ENCODE measurements at places on chromosomes 5 and 9.

DNA sequence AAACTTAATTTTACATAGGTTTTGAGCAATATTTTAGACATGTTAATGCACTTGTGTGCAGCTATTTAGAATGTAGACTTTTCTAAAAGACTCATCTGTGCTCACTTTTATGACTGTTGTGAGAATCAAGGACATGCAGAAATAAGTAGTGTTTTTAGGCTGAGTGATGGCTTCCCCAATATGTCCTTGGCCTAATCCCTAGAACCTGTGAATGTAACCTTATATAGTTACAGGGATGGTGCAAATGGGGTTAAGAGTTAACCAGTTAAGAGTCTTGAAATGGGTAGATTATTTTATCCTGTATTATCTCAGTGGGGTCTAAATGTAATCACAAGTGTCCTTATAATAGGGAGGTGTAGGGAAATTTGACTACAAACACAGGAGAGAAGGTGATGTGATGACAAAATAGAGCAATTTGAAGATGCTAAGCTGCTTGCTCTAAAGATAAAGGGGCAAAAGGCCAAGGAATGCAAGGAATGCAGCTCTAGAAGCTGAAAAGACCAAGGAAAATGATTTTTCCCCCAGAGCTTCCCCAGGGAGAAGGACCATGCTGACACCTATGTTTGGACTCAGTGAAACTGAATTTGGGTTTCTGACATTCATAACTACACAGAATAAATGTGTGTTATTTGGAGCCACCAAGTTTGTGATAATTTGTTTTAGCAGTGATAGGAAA lies 298.0 kb upstream of the PAPPA start:
- DNase-seq = no peak

DNA sequence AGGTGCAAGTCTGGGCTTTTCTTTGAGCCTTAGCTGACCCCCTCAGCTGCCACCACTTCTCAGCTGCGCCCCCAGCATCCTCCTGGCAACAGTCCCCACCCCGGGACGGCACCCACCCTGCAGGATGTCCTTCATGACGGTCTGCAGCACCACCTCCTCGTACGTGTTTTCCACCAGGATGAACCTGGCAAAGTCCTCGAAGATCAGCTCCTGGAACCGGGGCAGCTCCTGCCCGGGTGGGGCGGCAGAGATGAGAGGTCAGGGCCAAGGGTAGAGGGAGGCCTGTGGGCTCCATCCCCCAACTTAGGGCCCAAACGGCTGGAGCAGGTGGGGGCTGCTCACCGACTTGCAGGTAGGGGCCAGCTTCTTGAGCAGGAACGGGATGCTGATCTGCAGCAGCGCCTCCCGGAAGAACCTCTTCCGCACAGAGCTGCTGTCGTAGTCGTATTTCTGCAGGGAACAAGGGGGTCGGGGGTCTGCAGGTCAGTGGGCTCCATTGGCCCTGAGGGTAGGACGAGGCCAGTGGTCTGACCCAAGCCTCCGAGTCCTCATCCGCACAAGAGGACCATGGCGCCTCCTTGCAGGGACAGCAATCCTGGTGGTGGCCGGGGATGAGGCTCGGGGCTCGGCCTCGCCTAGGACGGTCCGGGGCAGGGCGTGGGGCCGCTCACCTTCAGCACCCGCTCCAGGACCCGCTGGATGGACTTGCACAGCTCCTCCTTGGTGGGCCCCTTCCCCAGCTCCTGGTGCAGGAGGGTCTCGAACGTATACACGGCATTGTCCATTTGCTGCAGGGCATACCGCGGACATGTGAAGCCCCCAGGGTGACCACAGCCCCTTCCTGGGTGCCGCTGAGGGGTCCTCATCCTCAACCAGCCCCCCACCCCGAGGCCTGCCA lies 56.7 kb downstream of the LRSAM1 start:
- no peak for DNase-seq

GRCh38 chr5:121152411-121152810 lies 688.3 kb downstream of the PRR16 start:
- no peak for DNase-seq

- DNase-seq = no peak
These were observed 263.5 kb downstream of the YTHDC2 start for GRCh38 chr5:113776832-113777525.

DNA sequence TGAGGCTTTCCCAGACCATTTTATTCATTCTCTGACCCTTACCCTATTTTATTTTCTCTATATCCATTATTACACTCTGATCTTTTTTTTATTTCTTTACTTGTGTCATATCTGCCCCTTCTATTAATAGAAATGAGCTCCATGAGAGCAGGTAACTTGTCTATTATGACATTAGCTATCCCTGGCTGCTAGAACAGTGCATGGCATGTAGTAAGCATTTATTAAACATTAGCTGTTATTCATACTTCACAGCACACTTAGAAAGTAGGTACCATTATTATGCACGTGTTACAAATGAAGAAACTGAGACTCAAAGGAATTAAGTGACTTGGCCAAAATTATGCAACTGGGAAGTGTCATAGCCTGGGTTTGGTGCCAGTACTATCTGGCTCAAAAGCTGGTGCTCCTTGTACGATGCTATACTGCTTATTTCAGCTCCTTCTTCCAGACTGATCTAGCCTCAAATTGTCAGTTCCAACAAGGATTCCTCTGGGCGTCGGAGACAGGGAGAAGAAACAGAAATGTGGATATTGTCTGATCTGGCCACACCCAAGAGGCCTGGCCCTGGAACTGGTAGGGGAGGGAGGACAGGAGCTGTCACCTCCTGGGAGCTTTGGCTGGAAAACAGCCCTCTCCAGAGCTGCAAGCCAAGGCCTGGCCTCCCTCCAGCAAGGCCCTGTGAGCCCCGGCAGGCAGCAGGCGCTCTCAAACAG lies 10.8 kb upstream of the NIPAL4 start:
- no peak for DNase-seq

GRCh38 chr5:114726131-114726530 lies 364.3 kb downstream of the KCNN2 start:
- DNase-seq = no peak

DNA sequence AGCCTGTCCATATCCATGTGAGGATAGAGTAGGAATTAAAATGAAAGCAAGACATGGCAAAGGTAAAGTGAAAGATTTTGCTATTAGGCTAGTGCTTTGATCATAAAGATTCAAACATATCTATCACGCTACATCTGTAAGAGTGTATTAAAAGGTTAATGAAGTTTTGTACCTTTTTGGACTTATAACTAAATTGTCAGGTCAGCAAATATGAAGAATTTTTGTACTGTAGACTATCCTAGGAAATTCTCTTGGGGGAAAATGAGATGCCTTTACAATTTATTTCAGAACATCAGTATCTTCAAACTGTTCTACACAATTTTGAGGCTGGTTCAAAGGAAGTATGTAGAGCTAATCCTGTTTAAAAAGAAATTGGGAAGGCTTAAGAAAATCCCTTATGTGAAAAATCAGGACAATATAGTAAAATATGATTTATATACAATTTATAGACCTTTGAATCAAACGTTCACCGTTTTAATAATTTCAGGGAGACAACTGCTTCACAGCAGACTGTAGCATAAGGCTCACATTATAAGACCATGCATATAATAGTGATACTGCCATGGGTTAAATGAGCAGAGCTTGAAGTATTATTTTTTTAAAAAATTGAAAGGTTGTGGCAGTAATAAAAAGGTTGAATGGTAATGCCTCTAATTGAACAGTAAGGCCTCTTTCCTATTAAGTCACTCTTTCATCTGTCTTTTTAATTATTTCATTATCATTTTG lies 639.5 kb upstream of the ARRDC3 start:
- DNase-seq = no peak

GRCh38 chr5:20360263-20360662 lies 372.3 kb upstream of the CDH18 start:
- DNase-seq = no peak

DNA sequence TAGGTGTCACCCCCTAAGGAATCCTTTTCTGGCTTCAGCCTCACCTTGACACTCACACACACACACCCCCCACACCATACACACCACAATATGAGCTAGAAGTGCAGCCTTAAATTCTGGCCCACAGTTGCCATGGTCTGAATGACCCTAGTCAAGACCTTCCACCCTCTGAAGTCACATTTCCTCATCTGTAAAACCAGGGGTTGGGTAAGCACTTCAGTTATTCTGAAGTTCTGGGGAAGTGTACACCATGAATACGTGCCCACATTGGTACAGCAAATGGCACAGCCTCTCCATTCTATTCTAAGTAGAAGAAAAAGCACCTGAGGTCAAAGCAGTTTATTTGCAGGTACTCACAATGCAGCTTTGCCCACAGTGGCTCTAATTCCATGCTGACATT lies 372.8 kb upstream of the KLF4 start:
- DNase-seq = no peak

GRCh38 chr5:97635553-97635952 lies 452.5 kb upstream of the RIOK2 start:
- no peak for DNase-seq

DNA sequence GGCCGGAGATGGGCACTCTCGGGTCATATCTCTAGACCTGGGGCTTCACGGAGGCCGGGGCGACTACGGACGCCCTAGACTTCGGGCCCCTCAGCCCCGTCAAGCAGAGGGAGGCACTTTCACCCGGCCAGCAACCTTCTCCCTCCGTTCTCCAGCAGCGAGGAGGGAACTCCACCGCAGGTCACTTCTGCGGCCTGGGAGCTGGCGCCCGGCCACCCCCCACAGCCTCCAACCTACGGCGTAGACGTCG lies 201 bp downstream of the DOLK start:
- DNase-seq = no peak

DNA sequence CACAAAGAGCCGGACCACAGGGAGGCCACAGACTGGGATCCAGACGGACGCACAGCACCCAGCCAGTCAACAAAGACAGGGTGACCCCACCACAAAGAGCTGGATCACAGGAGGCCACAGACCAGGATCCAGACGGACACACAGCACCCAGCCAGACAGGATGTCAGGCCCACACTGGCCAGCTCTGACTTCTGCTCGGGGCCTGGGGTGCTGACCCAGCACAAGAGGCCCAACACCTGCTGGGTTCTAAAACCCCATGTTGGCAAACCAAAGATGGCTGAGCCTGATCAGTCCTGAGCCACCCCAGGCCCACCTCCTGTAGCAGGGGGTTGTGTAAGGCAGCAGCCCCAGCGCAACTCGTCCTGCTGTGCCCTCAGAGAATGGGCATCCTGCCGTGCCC lies 5.2 kb upstream of the DPH7 start:
- DNase-seq = no peak

DNA sequence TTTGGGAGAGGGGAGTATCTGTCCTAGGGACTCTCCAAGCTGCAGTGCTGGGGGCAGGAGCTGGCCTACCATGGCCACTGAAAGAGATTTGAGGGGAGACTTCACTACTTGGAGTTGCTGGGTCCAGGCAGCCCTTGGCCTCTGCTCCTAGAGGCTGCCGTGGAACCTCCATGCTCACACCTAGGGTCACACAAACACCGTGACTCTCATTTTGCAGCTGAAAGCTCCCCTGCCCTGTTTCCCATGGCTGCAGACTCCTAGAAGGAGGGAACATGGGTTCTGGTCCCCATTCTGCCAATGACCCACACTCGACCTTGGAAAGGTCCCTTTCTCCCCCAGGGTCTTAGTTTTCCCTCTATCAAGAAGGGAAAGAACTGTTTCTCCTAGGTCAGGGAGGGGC lies 147.1 kb upstream of the PPP1R26 start:
- DNase-seq = no peak

DNA sequence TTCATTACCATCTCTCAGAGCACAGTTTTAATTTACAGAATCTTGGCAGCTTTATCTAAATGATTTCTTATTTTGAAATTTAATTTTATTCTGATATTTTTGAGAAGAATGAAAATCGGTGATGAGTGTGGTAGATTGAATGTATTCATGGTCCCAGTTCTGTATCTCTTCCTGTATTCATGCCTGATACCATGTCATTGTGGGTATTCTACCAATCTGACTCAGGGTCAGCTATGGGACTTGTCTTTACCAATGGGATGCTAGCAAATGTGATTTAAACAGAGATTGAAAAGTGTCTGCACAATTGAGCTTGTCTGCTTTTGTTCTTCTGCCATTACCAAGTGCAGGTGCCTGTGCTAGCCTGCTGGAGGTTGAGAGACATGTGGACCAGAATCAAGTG lies 17.8 kb upstream of the ZNF618 start:
- DNase-seq = no peak

DNA sequence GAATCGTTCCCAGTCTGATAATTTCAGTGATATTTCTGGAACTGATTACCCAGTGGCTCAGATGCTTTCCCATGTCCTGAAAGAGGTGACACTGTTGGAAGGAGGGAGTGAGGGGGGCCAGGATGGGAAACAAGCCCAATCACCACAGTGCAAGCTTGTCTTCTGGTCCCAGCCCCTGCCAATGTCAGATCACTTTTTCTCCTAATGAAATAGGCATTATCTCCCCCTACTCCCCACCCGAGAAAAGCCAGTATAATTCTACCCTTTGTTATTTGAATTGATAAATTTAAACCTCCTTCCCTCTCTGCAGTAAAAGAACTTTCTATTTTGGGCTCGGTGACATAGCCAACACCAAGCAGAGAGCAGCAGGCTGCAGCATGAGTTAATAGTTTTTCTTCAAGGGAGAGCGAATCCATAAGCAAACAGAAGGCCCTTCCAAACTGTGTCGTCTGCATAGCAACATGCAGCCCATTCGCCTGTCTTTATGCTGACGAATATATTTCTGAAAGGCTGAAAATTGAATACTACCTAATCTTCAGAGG lies 14.6 kb upstream of the PPP2CA start:
- DNase-seq = no peak

GRCh38 chr5:143721925-143722324 lies 90.0 kb upstream of the HMHB1 start:
- DNase-seq = no peak

DNA sequence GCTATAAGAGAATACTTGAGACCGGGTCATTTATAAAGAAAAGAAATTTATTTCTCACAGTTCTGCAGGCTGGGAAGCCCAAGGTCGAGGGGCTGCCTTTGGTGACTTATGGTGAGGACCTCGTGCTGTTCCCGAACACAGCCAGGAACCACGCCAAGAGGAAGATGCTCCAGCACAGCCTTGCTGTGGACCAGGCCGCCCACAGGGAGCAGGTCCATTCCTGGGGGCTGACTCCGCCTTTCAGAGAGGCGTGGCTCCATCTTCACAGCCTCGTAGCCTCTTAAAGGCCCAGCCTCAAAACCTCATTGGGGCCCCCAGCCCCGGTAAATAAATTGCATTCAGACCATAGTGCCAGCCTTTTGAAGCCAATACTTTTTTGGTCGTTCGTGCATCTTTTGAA lies 93.5 kb upstream of the CACNA1B start:
- DNase-seq = no peak

DNA sequence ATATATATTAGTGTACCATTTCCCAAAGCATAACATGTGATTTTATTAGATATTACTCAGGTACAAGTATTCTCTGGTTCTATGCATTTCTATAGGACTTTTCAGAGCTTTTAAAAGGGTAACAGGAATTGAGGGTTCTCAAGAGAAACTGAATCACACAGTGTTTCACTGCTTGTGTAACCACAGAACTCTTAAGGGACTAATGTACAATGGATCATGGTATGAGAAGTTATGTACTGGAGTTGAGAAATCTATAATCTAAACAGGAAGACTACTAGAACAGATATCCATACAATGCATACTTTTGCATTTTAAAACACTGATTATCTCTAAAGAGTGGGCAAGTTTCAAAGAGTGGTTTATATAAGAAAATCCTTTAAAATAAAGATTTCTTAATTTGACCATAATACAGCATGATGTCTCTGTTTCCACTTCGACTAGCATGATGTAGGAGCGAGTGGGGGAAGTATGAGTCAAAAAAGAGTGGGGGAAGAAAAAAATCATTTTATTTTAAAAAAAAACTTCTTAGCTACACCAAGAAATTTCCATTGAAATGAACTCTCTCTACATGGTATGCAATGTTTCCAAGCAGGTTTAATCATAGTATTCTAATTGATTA lies 183.5 kb downstream of the RFX3 start:
- DNase-seq = no peak

- DNase-seq = no peak
These were observed 446.4 kb upstream of the KLF4 start for GRCh38 chr9:107935931-107936330.
